Activated naive CD4-positive, alpha-beta T cell (primary cell): ENCODE measurements at places on chromosomes 3 and 15.
A peak's percentile ranks its signal among the peaks of the same experiment; 100 is the strongest.

DNA sequence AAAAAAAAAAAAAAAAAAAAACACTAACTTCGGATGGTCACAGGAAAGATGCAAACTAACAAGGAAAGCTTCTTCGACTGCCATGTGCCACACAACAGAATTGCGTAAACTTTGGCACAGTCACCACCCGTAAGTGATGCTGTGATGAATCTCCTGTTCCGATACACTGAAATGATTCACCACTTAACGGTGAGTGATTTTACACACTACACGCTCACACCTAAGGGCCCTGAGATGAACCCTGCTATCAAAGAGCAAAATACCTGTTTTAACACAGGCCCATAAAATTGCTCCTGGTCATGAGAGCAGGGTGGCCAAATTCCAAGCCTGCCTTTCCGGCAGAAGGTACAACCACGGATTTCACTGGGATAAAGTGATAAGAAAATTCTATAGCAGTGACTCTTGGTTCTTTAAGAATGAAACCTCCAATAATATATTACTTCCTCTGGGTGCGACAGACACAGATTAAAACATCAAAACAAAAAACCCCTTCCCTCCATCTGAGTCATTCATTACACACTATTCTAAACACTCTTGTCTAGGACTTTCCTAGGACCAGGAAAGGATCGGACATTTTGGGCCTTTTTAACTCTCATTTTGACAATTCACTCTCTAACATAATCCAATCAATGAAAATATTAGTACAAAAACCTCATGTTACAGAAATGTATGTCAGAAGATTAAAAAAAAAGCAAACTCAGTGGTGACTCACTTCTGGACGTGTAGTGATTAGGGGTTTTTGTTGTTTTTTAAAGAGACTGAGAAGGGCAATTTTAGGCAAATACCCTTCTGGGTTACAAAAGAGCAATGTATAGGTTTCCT, 28.3 kb downstream of the LRIG1 start:
- DNase-seq = no peak

DNA sequence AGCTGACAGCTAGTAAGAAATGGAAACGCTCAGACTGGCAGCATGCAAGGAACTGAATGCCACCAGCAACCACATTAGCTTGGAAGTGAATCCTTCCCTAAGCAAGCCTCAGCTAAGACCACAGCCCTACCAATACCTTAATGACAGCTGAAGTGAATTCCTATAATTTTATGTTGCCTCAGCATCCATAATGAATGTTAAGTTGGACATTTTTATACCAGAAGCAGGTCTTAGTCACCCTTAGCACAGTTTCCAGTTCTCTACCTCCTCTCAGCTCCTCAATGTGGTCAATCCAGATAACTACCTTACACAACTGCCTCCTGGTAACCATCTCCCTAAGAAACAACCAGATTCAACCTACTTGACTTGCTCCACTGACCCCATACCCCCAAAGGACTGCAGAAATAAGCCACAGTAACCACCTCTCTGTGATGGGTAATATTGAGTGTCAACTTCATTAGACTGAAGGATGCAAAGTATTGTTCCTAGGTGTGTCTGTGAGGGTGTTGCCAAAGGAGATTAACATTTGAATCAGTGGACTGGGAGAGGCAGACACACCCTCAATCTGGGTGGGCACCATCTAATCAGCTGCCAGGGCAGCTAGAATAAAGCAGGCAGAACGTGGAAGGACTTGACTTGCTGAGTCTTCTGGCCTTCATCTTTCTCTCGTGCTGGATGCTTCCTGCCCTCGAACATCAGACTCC, 33.5 kb downstream of the NEDD4 start:
- no peak for DNase-seq

GRCh38 chr3:52051444-52051843, 4.9 kb downstream of the DUSP7 start:
- no peak for DNase-seq

- no peak for DNase-seq
These were observed 30.4 kb downstream of the ZNF662 start for GRCh38 chr3:42936157-42936981.

GRCh38 chr3:130258532-130258952, 86.9 kb upstream of the COL6A5 start:
- no peak for DNase-seq

GRCh38 chr3:27596921-27597320, 112.7 kb upstream of the SLC4A7 start:
- no peak for DNase-seq

DNA sequence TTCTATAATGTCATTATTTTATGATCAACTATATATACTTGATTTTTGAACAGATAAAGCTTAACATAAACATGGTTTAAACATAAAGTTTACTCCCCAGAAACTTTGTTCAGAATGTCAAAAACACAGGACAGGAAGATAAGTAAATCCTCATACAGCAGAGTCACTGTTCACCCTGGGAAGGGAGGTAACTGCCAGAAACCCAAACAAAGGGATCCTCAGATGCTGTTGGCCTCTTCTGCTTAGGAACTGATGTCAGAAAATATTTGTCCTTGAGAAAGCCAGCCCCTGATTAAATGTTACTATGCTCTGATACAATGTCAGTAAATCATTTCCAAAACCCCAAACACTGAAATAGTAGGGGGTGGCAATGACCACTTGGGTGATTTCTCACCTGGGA, 185.3 kb downstream of the TJP1 start:
- no peak for DNase-seq

GRCh38 chr15:96392380-96393208, 62.1 kb downstream of the NR2F2 start:
- DNase-seq = no peak

GRCh38 chr3:11282250-11283138, 10.3 kb downstream of the ATG7 start:
- no peak for DNase-seq

DNA sequence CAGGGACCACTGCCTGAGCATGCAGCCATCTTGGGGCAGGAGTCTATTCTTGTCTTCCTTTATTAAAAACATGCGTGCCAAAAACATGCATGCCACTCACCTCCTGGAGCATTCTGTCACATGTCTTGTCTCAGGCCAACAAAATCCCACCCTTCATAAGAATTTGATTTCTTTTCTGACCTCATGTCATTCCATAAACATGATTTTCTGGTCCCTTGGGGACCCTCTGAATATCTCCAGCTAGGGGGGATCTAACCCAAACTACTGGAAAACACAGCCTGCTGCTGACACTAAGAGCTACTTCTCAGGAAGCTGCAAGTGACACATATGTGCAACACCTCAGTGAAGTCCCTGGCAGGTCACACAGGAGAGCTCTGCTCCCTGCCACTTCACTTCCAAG, 26.8 kb upstream of the NOX5 start:
- no peak for DNase-seq

- DNase-seq = peak; percentile 58
These were observed 11.9 kb downstream of the RASA2 start for GRCh38 chr3:141498598-141499223.

GRCh38 chr3:40042752-40043443, 233.5 kb downstream of the MYRIP start:
- no peak for DNase-seq

DNA sequence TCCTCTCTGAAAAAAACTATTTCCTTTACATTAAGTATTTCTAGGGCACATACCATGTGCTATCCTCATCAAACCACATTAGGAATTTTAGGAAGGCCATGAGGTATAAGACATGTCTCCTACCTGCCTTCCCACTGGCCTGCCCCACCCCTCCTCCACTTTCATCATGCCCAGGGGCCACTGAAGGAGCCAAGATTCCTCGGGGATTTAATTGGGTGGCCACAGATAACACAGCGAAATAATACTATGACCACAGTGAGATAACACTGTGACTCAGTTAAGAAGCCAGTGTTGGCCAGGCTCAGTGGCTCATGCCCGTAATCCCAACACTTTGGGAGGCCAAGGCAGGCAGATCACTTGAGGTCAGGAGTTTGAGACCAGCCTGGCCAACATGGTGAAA, 9.8 kb upstream of the BMF start:
- no peak for DNase-seq

DNA sequence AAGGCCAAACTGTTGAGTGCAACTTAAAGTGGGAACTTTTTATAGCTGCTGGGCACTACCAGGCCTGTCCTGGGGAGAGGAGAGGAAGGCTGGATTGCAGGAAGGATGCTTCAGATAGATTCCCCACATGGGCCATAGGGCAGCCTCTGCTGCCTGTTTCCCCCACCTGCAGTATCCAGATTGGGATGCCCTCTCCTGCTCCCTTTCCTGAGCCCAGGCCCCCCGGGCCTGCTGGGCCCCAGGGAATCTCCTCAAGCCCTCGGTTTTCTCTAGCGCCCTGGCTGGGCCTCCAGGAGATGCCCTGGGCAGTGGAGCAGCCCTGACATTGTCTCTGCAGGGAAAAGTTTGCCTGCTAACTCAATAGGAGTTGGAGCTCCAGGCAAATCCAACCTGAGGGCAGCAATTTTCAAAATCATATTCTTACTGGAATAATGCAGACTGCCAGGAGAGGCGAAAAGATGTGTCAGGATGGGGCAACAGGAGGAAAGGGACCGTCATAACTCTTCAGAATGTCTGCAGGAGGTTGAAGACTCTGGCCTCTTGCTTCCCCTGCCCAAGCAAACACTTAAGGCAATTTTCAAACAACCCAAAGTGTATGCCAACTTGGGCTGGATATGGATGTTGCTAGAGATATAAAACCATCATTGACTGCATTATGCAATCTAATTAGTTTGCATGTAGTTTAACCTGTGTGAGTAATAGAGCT, 4.4 kb downstream of the NR2F2 start:
- DNase-seq = no peak

- no peak for DNase-seq
These were observed 26.1 kb upstream of the MANF start for GRCh38 chr3:51358981-51359380.

GRCh38 chr3:120496278-120497002, 45.6 kb upstream of the FSTL1 start:
- DNase-seq = no peak

DNA sequence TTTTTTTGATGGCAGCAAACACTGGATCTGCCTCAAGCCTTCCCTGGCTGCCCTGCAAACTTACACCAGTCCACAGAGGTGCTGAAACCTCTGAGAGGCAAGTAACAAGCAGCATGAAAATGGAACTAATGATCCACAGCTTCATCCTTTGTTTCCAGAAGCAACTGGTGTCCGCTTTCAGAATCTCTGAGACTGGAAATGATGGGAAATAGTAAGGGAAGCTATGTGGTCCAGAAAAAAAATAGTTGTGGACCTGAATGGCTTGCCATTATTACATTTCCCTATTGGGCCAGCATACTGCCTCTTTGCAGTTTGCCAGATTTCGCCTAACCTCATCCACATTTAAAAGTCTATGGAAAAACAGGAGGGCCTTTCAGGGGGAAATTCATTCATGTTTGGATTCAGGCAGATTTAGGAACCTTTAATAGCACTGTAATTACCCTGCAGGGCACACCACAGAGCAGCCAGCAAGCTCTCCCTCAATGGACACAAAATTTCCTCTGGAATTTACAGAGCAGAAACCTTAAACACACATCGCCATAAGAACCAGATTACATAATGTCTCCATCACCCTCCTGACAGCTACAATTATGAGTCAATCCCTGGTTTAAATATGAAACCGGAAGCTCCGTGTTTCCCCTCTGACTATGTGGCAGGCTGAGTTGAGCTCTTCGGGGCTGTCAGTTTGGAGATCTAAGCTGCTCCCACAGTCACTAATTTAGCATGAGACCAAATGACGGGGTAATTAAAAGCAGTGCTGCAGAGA, 134.4 kb downstream of the TMCO5A start:
- DNase-seq = no peak

DNA sequence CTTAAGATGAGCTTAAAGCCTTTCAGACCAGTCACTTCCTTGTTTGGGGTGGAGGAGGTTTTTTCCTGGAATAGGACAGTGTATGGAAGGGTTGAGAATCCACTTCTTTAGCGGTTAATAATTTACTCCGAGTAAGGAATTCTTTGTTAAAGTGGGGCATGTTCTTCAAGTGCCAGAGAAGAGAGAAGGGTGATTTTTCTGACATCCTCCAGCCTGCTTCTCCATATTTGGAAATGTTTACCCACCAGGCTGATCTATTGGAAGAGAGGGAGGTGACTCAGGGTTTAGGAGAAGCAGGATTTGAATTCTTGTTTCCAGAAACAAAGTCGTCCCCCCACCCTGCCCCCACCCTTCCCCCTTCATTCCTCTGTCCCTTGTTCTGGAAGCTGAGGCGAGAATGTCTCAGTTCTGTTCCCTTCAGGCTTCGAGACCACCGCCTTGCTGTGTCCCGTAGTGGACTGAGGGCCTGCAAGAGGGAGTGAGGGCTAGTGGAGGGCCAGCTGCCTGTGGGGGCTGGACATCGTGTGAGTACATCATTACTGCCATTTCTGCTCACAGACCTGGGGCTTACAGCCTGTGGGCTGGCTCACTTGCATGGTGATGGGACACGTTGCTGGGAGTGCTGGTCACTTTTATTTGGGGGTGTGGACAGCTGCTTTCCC, 58.5 kb downstream of the LPP start:
- no peak for DNase-seq

GRCh38 chr3:194654443-194654842, 17.5 kb downstream of the LSG1 start:
- no peak for DNase-seq

- DNase-seq = no peak
These were observed 33.6 kb downstream of the PLA2G4D start for GRCh38 chr15:42060797-42061196.

DNA sequence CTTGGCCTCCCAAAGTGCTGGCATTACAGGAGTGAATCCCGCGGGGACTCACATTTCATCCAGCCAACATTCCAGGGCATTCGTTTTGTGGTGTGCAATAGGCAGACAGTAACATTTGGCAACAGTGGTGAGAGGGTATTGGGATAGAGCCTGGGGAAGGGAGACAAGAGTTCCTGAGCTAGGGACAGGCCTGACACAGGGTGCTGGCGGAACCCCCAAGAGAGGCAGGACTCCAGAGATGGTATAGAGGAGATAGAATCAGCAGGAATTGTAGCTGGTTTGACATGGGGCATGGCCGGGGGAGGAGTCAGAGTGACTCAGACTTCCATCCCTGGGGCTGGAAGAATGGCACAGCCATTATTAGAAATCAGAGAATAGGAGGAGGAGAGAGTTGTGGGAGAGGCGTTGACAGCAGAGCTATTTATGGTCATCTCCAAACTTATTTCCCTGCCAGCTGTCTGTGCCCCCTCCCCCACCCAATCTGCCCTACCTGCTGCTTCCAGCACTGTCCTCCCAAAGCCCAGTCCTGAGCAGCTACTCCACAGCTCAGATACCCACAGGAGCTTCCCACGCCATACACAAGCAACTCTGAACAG, 4.4 kb upstream of the IDH2 start:
- no peak for DNase-seq

- DNase-seq = no peak
These were observed 3.5 kb upstream of the MESP1 start for GRCh38 chr15:89754361-89755154.

DNA sequence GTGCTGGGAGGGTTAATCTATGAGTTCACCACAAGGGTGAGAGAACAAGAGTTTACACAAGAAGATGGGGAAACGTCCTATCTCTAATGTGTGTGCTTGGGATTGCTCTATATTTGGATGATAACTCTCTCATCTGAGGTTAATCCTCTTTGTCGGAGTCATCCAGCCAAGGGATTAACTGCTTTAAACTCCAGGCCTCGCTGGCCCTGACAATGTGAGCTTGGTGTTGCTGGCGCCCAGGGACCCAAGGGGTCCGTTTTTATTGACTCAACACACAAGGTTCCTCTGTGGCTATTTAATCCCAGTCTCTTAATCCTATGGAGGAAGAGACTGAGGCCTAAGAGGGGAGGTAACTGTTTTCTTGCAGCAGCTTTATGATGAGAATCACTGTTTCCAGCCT, 14.2 kb downstream of the SV2B start:
- no peak for DNase-seq
